ENCODE measurements at places on chromosomes 7 and 10.
A peak's percentile ranks its signal among the peaks of the same experiment; 100 is the strongest.

GRCh38 chr10:104090611-104091010, 4.9 kb upstream of the COL17A1 start:
- no peak for DNase-seq

DNA sequence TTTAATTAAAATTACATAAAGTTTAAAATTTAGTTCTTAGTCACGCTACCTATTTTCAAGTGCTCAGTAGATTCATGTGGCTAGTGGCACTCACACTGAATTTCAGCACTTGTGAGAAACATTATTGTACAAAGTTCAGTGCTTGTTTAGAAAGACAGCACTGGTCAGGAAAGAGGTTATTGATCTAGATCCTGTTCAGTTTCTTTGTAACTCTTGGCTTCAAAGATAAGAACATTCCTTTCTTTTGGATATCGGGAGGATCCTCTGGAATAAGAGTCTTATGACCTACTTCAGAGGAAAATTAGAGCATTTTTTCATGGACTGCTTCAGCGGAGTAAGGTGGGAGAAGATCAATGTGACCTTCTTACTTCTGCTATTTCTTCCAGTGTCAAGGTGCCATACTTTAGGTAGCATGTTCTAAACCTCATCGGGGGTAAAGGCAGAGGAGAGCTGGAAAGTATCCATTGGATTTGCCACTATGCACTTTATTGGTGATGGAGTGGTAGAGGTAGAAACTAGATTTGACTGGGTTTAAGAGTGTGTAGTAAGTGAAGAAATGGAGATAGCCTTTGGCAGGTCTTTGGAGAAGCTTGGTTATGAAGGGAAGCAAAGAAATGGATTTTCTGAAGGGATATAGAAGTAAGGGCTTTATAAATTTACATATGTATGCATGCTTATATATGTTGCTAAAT, 39.9 kb downstream of the PHYHIPL start:
- DNase-seq, result no peak

DNA sequence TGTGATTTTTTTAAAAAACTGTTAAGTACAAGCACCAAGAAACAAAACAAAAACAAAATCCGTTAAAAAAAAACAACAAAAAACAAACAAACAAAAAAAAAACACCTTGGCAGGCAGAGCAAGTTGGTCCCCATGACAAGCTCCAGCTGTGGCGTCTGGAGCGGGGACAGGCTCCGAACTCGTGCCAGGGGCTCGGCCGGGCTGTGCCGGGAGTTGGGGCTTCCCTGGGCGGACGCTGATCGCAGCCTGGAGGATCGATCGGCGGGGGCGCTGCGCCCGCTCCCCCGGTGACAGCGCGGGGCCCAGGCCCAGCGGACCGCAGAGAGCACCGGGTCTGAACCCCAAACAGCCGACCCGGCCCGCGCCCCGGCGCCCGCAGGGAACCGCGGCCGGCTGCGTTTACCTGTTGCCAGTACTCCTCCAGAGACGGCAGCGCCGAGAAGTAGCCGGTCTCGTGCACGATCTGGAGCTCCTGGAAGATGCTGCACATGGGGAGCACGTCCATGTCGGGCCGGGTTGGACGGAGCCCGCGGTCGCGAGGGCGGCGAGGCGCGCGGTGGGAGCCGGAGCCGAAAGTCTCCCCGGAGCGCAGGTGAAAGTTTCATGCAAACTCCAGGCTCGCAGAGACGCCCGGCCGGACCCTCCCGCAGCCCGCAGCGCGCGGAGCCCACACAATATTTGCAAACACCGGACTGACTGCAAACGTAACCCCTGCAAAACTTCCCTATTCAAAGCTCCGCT, at the start of gene KLF6:
Gene KLF6 (minus strand): TSS at position 700 of the 741 bp plus-strand sequence. CDS start 195 bp downstream, at position 505.
- DNase-seq, result peak; percentile 43

DNA sequence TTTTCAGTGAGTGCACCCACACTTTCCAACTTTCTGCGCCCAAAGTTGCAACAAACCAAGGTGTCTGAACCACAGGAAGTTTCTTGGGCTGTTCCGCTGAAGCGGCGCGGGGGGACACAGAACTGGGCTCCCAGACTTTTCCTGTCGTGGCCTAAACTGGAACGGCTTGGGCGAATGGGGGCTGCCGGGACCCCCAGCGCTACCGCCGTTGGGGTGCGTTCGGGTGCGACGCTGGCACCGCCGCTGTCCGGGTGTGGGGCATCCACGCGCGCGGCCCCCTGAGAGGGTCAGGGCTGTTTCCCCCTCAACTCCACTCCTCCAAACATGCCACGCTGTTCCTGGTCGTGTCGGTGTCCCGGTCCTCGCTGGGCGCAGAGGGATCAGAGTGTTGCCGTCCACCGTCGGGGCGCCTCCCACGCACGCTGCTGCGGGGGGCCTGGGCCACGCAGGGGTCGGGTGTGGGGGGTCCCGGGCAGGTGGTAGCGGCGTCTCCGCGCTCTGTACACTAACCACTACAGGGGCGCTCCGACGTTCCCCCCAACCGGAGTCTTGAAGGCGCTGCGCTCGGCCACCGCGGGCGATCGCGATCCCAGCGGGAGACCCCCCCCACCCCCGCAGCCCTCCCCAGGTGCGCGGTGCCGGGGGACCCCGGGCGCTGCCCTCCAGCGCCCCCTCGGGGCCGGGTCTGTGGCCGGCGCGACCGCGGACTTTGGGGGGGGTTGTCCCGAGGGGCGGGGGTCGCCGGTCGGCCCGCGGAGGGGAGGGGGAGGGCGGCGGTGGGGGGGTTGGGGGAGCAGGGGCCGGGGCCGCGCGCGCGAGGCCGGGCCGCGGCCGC, 2.2 kb upstream of the CUX1 start:
- peak; percentile 50 for DNase-seq

DNA sequence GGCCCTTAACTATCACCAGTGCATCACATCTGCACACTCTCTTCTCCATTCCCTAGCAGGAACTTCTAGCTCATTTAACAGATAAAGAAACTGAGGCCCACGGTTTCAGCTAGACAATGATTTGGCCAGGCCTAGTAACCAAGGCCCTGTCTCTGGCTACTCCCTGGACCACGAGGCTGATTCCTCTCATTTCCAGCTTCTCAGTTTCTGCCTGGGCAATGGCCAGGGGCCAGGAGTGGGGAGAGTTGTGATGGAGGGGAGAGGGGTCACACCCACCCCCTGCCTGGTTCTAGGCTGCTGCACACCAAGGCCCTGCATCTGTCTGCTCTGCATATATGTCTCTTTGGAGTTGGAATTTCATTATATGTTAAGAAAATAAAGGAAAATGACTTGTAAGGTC, 13.5 kb downstream of the AQP1 start:
- DNase-seq, result no peak

- no peak for DNase-seq
Measured at GRCh38 chr10:15482156-15482555, 111.1 kb upstream of the FAM171A1 start.

- DNase-seq, result peak; percentile 63
Measured at GRCh38 chr7:141012044-141012685, 2.6 kb downstream of the MRPS33 start.

- DNase-seq, result no peak
Measured at GRCh38 chr7:77644774-77645173, 51.5 kb upstream of the RSBN1L start.

DNA sequence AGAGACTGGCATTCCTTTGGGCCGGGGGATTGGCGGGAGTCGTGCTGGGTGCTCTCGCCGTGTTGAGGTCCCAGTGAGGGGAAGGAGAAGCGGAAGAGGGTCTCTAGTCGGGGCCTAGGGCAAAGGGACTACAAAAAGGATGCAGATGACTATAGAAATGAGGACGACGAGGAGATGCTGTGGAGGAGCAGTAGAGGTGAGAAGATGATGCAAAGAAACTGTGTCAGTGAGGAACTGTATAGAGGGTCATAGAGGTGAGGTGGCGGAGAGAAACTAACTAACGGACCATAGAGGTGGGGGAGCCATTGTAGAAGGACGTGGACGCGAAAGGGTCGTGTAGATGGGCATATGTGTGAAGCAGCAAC, 324 bp downstream of the TWNK start:
- DNase-seq, result no peak

GRCh38 chr10:85542936-85543730, 823.5 kb downstream of the GRID1 start:
- no peak for DNase-seq

DNA sequence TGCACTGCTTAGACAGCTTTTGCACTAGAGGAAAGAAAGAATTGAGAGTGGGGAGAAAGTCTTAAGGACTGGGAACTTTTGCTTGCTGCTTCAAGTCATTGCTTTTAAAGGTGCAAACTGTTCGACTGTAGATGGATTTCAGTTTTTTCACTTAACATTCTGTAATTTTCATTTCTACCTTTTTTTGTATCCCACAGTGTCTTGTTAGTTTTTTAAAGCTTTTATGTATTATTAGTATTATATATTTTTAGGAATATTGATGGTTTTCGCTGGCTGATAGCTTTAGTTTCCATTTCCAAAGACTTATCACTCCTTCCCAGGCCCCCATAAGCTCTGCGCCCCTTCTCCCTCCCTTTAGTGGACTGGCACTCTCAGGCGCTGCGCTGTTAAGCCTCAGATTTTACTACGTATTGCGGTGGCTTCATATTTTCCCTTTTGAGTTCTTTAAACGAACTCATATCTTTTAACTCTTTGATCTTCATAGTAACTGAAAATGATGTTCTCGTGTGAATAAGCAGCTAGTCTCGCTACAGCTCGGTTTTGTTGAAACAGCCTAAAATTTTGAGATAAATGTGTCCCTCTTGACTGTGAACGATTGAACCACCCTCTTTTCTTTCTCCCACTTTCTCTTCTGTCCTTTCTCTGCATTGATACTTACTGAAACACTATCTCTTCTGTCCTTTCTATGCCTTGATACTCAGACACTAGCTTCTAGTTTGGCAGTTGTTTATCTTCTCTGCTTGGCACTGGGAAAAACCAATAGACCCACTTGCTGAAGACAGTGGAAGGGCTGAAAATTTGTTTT, 2.5 kb upstream of the ETV1 start:
- peak; percentile 57 for DNase-seq

DNA sequence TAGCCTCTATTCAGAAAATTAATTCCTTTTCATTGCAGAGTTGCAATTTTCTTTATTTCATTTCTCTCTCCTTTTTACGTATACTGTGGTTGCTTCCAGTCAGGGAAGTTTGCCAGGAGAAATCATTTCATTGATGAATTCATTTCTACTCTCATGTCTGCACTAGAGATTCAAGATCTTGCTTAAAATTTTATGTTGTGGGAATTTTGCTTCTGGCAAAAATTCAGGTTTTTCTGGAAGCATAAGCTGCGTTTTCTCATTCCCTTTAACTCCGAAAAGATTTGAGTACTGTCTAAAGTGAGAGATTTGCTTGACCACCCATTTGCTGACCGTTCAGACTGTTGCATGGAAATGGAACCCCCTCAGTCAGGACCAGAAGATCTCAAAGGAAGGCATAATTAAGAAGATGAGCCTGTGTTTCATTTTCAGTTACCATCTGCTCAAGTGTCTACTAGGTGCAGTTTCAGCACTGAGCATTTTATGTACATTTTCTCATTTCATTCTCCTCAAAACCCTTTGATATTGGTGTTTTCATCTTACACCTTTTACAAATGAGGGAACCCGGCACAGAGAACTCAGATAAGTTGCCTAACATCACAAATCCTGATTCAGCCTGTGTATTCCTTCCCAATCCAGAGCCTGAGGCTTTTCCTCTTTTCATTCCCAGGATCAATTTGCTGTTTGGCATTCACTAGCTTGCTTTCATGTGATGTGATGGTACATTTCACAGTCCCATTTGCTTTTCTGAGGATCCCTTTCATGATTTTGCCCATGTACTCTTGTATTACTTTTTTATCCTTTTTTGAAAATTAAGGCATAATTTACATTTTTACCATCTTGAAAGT, 3.9 kb downstream of the PTPRZ1 start:
- DNase-seq, result no peak

- peak; percentile 42 for DNase-seq
Measured at GRCh38 chr7:1096156-1097119, 8.5 kb downstream of the GPER1 start.

GRCh38 chr10:30215141-30215540, 133.9 kb downstream of the MTPAP start:
- peak; percentile 17 for DNase-seq

DNA sequence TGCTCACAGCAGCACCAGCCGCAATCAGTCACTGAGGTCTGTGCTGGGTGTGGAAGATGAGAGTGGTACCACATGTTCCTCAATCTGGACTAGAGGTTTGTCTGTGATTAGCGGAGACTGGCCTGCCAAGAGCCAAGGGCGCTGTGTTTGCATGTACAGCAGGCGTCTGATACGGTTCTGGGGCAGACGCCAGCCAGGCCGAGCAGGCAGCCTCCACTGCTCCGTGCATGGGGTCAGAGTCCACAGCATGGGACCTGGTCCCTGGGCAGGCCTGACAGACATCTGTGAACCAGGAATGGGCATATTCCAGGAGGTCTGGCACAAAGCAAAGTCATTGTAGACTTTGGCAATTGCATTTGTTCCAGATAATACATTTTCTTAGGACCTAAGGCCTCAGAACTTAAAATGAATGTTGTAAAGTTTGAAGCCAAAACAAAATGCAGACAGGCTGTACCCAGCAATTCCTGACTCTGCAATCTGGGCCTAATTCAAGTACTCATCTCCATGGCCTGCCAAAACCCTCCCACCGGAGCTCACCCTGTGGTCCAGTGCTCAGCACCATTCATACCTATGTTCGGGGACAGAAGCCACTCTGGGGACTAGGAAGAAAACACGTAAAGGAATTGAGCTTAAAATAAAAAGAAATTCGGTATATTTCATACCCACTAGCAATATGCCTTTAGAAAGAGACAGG, 50.0 kb upstream of the FAM20C start:
- DNase-seq, result no peak

GRCh38 chr7:38830826-38831225, 78.2 kb downstream of the VPS41 start:
- no peak for DNase-seq

- DNase-seq, result peak; percentile 67
Measured at GRCh38 chr7:27124096-27124901, 6.3 kb downstream of the HOXA4 start.

GRCh38 chr10:122492999-122493481, 31.7 kb downstream of the HTRA1 start:
- peak; percentile 57 for DNase-seq

DNA sequence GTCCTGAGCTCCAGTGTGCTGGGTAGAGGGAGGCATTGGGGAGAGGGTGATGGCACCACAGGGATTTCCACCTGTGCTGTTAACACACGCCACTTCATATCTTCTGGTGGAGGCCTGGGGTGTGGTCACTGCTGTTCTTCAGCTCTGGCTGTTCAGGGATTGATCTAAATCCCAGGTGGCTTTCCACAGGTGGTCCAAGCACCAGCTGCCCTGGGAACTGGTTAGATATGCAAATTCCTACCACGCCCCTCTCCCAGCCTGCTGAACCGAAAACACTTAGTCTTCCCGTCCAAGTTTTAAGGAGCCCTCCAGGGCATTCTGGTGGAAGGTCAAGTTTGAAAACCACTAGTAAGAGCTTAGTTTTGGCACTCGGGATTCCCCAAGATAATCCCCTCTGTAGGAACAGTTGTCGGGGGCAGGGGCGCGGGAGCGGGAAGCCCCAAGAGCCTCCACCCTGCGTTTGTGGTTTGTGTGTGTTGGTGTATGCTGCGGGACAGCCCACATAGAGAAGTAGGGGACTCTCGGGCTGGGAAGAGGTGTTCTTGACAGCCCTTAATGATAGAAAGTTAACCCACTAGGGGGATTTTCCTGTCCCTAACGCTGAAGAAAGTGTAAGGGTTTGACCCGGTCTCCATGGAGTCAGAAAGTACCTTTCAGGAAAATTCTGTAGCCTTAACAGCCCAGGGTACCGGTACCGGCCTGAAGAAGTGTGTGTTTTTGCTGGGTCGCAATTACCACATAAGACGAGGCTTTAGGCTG, 5.1 kb downstream of the DEPP1 start:
- no peak for DNase-seq
